Stimulated activated CD8-positive, alpha-beta memory T cell treated with anti-CD3 and anti-CD28 coated beads, Interleukin-2, amount 100 ng/mL, for 1 hour (primary cell): ENCODE measurements at places on chromosomes 2 and 18.

DNA sequence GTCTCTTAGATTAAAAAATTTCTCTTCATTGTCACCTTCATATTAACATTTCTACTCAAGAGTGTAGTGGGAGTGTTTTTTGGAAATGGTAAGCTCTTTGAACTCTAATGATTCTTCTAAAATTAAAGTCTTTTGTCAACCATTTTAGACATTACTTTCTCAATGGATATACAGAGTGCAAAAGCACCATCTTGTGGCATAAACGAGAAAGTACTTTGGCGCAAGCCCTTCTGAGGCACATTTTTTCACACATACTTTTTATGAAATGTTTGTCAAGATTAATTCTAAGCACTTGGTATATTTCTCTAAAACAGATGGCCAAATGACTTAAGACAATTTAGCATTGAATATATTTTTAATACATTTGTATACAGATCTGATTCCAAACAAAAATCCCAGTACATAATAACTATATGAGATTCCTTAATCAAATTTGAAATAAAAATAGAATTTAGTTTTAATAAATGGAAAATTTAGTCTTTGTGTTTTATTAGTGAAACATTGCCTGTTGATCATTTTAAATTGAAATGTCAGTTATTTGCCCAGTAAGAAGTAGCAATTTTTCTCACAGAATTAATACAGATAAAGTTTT, 63.3 kb upstream of the GALNT5 start:
- no peak for DNase-seq

GRCh38 chr2:223142118-223142517, 90.1 kb downstream of the KCNE4 start:
- no peak for DNase-seq

DNA sequence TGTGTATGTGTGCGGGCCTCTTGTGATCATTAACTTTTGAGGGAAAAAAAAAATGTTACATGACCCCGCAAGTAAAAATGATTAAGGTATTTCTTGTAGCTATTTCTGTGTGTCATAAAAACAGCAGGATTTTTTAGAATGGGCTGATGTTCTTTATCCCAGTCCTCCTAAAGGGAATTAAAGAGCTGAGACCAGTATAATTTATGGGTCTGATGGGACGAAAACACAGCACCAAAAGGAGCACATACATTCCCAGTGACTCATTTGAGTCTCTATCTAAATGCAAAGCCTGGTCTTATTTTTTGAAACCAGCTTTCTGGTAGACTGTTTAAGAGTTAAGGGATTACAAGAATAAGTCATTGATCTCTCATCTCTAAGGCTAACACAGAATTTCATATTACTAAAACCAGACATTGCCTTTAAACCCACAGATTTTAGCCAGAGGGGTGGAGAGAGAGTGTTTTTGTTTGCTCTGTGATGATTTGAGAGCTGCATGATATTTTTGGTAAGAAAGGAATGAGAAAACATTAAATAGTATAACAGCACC, 342.3 kb upstream of the EPHA4 start:
- no peak for DNase-seq

DNA sequence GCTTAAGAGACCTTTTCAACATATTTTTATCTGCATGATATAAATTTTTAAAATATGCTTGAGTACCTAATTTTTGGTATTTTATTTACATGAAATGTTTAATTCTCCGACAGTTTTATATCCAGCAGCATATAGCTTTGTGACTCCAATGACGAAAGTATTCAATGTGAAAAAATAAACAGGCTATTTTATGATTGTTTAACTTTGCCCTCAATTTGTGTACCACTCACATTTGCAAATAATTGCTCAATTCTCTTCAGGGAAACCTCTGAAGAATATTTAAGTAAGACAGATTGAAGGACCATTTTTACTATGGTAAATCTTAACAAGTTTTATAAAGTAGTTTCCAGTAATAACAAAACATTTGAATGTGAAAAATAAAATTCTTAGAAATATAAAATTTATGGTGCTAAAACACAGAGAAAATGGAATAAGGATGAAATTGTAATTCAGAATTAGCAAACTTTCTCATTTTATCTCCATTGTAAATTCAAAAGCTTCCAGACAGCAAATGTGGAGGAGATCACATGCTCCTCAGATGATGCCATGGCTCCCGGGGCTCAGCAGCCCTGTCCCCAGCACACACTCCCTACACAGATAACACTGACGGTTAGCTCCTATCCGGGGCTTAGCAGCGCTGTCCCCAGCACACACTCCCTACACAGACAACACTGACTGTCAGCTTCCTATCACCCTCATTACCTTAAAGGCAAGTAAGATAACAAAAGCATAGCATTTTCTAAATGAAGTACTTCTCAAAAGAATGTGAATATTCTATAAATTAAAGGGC, 39.7 kb downstream of the SH3YL1 start:
- no peak for DNase-seq

DNA sequence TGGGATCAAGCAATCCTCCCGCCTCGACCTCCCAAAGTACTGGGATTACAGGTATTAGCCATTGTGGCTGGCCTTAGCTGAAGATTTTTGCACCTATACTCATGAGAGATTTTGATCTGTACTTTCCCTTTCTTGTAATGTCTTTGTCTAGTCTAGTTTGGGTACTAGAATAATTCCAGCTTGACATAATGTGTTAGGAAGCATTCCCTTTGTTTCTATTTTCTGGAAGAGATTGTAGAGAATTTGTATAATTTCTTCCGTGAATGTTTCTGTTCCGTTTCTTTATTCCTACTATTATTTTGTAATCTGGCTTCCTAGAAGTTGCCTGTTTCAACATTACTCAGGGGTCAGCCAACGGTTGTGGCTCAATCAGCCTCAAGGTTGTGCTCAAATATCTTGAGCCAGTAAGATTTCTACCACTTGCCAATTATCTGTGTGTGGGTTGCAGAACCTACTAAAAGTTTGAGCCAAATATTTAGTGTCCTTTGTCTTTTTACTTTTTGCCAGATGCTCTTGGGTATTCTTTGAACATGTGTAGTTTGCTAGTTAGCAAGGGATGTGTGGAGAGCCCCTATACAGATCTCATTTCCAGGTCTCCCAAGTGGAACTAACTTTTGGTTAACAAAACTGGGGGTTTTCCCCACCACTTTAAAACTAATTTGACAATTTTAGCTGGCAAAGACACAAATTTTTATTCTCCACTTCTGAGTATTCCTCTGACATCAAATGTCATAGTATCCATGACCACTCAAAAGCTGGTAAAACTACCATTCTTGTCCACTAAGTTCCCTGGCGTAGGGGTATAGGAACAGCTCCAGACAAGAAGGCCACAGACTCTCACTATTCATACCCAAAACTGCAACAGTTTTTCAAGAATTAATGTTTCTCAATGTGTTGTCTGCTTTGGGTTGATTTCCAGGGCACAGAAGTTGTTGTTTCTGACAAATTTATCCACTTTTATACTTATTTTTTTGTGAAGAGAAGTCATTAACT, 42.8 kb upstream of the BAZ2B start:
- DNase-seq, result no peak

DNA sequence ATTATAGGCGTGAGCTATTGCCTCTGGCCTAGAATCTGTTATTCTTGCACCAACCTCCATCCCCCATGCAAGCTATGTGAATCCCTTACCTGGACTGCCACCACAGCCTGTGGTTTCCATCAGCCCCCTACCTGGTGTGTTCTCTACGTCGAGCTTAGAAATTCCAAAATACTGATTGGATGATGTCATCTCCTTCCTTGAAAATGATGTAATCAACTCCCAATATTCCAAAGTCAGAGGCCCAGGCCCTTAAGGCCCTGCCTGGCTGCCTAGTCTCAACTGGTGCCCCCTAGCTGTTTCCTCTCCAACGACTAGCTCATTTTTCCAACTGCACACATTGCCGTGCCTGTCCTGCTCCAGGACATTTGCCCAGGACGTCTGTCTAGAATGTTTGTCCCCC, 41.3 kb upstream of the GBX2 start:
- no peak for DNase-seq

GRCh38 chr2:240561325-240561971, 1.3 kb downstream of the DUSP28 start:
- no peak for DNase-seq

GRCh38 chr18:11868230-11868629, 17.0 kb downstream of the CHMP1B start:
- no peak for DNase-seq

DNA sequence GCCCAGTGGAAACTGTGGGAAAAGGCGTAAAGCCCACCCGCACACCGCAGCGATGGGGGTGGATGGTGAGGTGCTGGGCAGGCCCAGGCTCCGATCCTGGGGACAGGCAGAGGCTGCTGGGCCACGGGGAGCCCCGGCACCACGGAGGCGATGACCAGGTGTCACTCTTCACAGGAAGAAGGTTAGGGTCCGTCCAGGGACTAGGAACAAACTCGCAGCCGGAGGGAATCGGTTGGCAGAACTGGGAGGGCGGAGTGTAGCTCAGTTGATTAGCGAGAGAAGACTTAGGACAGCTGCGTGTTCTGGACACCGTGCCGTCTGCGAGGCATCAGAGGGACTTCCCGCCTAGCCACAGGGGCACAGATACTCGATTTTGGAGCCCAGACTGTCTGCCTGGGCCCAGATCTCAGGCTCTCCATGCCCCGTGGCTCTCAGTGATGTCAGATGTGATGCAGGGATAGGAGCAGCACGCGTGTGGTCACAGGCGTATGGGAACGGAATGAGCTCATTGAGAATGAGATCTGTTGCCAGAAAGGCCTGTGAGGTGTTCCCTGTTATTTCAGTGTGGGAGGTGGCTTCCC, 16.1 kb upstream of the ALLC start:
- no peak for DNase-seq

DNA sequence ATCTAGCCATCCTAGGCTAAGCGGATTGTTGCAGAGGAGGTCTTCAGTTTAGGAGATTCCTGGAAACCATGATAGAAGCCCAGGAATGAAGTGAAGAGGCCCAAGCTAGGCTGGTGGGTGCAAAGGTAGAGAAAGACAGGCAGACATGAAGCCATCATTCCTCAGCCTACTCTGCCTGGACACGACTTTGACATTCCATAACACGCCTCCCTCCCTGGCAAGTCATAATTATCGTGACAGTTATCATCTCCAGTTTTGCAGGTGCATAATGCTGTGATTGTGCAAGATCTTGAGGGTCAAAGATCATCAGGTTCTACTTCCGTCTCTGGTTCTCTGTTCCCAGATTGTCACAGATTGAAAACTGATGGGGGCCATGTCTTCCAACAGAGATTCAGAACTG, 15.2 kb upstream of the FZD5 start:
- DNase-seq, result no peak

GRCh38 chr2:226424971-226425370, 374.6 kb downstream of the IRS1 start:
- DNase-seq, result no peak

DNA sequence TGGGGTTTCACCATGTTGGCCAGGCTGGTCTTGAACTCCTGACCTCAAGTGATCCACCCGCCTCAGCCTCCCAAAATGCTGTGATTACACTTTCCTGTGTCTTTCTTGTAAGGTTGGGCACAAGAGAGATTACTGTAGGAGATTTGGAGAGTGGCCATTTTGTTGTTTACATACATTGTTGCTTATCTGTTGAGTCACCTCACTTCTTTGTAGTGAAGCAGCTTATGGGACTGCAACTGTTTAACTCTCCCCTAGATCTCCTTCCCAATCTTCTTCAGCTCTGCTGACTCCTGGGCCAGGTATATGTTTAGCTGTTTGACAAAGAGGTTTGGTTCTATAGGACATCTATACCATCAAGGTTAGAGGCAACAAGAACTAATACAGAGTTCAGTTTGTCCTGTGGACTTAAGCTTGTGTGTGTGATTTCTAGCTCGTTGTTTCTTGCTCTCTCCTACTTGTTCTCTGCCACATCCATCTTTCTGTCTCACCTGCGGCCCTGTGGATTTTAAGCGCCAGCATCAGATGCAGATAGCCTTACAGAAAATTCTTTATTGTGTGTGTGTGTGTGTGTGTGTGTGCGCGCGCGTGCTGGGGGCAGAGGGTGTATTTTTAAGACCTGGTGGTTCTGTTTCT, 95.4 kb downstream of the HAUS1 start:
- DNase-seq, result no peak

DNA sequence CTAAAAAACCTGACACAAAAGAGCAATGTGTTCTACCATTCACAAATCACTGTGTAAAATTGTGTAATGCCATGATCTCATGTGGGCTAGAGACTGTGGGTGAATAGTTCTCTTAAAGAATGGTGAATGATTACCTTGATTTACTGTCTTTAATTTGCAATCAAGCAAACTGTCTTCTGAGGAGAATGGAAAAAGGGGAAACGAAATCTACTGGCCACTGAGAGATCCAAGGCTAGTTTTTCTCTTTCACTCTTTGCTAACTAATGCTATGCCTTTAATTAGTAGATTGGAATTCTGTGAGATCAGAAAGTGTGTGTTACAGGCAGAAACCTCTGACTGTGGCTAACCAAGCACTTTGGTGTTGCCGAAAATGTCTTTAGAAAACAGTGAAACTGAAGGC, 422.7 kb downstream of the TGIF1 start:
- DNase-seq, result no peak

DNA sequence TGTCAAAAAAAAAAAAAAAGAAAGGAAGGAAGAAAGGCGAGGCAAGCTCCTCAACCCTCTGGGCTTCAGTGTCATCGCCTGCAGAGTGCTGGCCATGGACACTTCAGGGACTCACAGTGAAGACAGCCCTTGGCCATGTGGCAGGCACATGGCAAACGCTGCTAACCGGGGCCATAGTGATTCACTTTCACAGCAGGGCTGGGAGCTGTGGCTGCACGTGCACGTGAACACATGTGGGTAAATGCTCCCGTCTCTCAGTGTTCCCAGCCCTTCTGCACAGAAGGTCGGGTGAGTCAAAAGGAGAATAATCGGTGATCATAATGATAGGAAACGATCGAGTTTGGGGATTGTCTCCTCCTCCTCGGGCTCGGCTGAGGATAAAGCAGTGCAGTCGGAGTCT, 46.1 kb upstream of the UBE2F start:
- DNase-seq, result no peak
